ENCODE measurements at places on chromosomes 16 and 17. TPM values are rescaled to one million over a fixed set of nuclear protein-coding genes. Genes with fewer than 3 reads are reported as not detected.

GRCh38 chr17:34228781-34229180 lies 26.3 kb upstream of the CCL2 start:
- no peaks in the 10 kb centered on the region for H3K4me1 ChIP-seq
- H3K36me3 ChIP-seq: no peaks in the 10 kb centered on the region
- no peak for DNase-seq
- H3K4me3 ChIP-seq: no peak overlapping the region
- H3K27me3 ChIP-seq: peaks cover 26% of the 10 kb centered on the region
- H3K27ac ChIP-seq: no peak overlapping the region

GRCh38 chr17:20063665-20064648 lies 54.8 kb downstream of the SPECC1 start:
- DNase-seq: peak; percentile 47
- peak overlapping the region; percentile 40 for H3K27ac ChIP-seq
- H3K4me3 ChIP-seq: no peak overlapping the region
- H3K4me1 ChIP-seq: peaks cover 15% of the 10 kb centered on the region
- no peaks in the 10 kb centered on the region for H3K27me3 ChIP-seq
- no peaks in the 10 kb centered on the region for H3K36me3 ChIP-seq

GRCh38 chr17:76032073-76032779 lies 5.1 kb upstream of the EVPL start:
- peaks cover 29% of the 10 kb centered on the region for H3K4me1 ChIP-seq
- no peak for DNase-seq
- no peak overlapping the region for H3K27ac ChIP-seq
- no peak overlapping the region for H3K4me3 ChIP-seq
- no peaks in the 10 kb centered on the region for H3K27me3 ChIP-seq
- peaks cover 4% of the 10 kb centered on the region for H3K36me3 ChIP-seq

- H3K4me1 ChIP-seq: peaks cover 24% of the 10 kb centered on the region
- no peaks in the 10 kb centered on the region for H3K36me3 ChIP-seq
- H3K27me3 ChIP-seq: no peaks in the 10 kb centered on the region
- peak; percentile 89 for DNase-seq
- no peak overlapping the region for H3K4me3 ChIP-seq
Measured at GRCh38 chr17:42405963-42406495, 17.0 kb downstream of the CAVIN1 start.

DNA sequence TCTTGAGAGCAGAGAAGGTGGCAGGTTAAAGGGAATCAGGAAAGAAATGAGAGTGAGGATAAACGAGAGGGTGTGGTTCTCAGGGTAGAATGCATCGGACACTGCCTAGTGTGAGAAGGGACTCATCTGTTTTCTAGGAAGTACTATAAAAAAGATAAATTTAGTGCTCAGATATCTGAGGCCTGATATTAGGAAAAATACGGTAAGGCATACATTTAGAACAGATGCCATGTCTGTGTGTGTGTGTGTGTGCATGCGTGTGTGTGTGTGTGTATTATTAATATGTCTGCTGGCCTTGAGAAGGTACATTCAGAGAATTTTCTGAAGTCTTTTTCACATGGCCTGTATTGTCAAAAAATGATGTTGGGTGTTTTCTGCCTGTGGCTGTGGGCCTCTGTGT lies 414.8 kb downstream of the MAF start:
- no peak for DNase-seq
- H3K4me1 ChIP-seq: peaks cover 12% of the 10 kb centered on the region
- peaks cover 4% of the 10 kb centered on the region for H3K27me3 ChIP-seq
- no peak overlapping the region for H3K4me3 ChIP-seq

DNA sequence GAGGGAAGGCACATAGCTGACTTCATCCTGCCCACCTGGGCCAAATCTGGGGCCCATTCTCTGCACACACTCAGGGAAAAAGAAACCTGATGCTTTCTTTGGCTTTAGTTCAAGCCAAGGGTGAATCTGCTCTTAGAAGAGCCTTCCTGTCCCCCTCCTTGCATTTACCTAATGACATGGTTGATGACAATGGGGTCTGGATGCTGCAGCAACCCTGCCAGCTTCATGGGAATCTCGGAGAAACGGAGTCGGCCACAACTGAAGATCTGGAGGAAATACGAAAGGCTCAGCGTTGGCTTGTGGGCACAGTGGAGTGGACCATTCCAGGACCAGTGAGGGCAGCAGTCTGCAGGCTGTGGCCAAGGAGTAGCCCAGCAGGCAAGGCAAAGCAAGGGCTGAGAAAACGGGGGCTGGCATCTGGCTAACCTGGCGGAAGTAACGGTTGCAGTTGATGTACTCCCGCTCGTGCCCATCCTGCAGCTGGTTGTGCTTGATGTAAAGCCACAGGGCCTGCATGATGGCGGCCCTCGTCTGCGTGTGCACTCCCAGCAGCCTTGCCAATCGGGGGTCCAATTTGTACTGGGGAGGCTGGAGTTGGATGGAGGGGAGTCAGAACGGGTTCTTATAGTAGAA lies 6.4 kb upstream of the FTSJ3 start:
- H3K27ac ChIP-seq: no peak overlapping the region
- H3K4me1 ChIP-seq: peaks cover 51% of the 10 kb centered on the region

DNA sequence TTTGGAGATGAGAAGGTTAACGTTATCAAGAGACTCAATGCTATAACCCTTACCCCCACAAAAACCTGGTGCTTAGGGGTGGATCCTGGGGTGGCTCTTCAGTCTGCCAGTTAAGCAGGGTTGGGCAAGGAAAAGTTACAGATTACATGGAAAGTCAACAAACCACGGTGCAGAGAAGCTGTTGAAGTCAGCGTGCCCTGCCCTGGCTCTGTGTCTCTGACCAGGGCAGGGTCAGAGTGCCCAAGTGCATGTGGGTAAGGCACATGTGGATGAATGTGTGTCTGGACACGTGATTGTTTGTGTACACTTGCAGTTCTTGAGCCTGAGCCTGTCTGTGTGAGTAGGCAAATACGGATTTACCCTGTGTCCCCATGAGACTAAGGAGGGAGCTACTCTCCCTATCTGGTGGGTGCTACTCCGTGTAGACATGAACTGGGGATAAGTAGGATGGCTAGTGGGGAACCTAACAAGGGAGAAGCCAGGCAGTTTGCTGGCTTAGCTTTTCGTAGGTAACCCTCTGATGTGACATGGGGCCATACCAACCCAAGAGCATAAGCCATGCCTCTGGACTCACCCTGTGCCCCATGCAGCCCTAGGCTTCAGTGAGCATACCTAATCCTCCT lies 5.5 kb downstream of the IGFBP4 start:
- H3K4me3 ChIP-seq: no peak overlapping the region
- peaks cover 4% of the 10 kb centered on the region for H3K27me3 ChIP-seq
- no peak for DNase-seq
- peaks cover 31% of the 10 kb centered on the region for H3K4me1 ChIP-seq

DNA sequence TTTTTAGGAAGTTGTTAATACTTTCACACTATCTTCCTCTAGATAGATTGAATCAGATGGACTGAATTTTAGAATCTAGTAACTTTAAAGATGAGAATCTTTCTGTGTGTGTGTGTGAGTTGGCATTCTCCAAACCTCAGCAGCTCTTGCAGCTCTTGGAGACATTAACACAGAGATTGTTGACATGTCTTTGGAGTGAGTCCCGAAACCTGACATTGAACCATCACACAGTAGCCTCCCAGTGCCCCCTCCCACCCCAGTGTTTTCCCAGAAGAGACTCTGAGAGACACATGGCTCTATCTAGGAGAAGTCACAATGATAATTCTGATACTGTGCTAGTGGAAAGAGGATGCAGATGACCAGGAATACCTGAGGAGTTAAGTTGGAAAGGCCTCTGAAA lies 103.9 kb downstream of the CNTNAP4 start:
- H3K27me3 ChIP-seq: no peaks in the 10 kb centered on the region
- no peaks in the 10 kb centered on the region for H3K4me1 ChIP-seq
- no peak overlapping the region for H3K27ac ChIP-seq
- no peaks in the 10 kb centered on the region for H3K36me3 ChIP-seq
- no peak for DNase-seq
- H3K4me3 ChIP-seq: no peak overlapping the region

DNA sequence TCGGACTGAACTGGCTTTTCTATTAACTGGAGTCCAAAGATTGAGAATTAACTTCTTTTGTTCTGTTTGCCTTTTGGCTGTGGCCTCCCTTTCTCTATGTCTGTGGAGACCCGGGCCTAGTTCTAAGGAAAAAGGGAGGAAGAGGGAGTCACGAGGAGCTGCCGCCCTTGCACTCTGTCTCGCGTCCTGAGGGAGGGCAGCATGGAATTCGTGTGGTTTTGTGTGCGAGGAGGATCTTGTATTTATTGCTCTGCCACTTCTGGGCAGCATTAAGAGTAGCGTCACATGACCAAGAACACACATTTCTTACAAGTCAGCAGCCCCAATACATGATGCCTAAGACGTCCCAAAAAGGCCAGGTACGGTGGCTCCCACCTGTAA lies 23.6 kb downstream of the METTL22 start:
- no peak for DNase-seq
- no peaks in the 10 kb centered on the region for H3K27me3 ChIP-seq
- H3K4me1 ChIP-seq: peaks cover 10% of the 10 kb centered on the region
- peaks cover 54% of the 10 kb centered on the region for H3K36me3 ChIP-seq
- peak overlapping the region; percentile 62 for H3K27ac ChIP-seq

GRCh38 chr16:11564046-11564926 lies 22.4 kb downstream of the LITAF start:
- H3K27me3 ChIP-seq: no peaks in the 10 kb centered on the region
- no peak for DNase-seq
- peak overlapping the region; percentile 82 for H3K27ac ChIP-seq
- H3K4me1 ChIP-seq: peaks cover 64% of the 10 kb centered on the region

- H3K36me3 ChIP-seq: no peaks in the 10 kb centered on the region
- H3K4me1 ChIP-seq: peaks cover 7% of the 10 kb centered on the region
- H3K4me3 ChIP-seq: no peak overlapping the region
- DNase-seq: no peak
- no peak overlapping the region for H3K27ac ChIP-seq
Measured at GRCh38 chr17:58283674-58284612, 3.2 kb upstream of the MPO start.

Gene PRSS33
- 0.29 TPM for total RNA-seq

Gene CCL13
- not detected for total RNA-seq

Gene TM4SF5
- total RNA-seq: not detected

Gene COPS3
- 91.1 TPM for total RNA-seq

Gene PRR15L
- total RNA-seq: not detected

Gene CCDC40
- total RNA-seq: 0.79 TPM

Gene ITGB4
- 1.8 TPM for total RNA-seq

Gene MMP28
- total RNA-seq: 0.41 TPM
